ENCODE measurements at places on chromosomes 11 and 22.

DNA sequence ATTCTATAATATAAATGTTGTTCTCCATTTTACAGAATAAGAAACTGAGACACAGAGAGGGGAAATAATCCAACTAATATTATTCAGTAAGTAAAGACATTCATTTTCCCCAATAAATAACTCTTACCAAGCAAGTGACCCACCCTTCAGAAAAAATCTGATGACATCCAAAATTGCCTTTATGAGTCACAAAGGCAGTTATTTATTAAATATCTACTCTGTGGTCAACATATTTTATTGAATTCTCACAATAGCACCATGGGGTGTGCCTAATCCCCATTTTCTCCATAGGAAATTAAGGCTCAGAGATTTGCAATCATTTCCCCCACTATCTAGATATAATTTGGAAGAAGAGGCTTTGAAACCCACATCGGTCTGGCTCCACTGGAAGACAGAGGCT is 161.5 kb upstream of the ISX start:
- DNase-seq, result no peak

DNA sequence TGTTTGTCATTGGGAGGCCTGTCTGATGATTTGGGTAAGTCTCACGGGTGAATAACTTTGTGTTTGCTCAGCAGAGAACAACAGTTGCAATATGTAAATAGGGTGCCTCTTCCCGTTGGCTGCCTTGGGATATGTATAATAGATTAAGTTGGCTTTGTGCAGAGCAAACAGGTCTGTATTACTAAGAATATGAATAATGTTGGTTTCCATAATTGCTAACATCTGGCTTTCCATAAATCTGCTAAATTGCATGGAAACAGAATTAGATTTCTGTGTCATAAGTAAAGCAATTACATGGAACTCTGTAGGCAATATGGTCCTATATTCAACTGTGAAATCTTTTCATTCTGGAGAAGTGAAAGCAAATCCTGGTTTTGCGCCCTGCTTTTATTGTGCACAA is 636.0 kb upstream of the ANO5 start:
- DNase-seq, result no peak

- DNase-seq, result no peak
These were observed 71.2 kb upstream of the TBCEL start for GRCh38 chr11:120952461-120953434.

GRCh38 chr11:17117262-17117661 is 39.8 kb upstream of the RPS13 start:
- DNase-seq, result no peak

DNA sequence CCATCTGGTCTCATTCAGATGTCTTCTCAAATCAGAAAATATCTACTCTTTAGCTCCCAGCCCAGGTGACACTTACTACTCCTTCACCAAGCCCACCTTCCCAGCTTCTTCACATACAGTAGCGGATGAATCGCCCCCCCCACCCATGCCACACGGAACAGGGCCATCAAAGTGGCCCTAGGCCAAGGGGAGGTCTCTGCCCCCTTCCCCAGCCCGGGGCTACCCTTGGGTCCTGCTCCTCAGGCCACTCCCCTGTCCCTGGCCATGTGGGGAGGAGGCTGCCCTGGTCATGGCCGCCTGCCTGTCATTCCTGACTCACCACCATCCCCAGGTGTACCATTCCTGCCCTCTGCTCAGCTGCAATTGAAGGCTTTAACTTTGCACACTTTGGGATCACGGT is 142.8 kb downstream of the NECTIN1 start:
- DNase-seq, result no peak

GRCh38 chr22:25282671-25283561 is 63.5 kb downstream of the CRYBB2 start:
- no peak for DNase-seq

- DNase-seq, result no peak
These were observed 125.1 kb downstream of the ARHGAP20 start for GRCh38 chr11:110587129-110587528.

GRCh38 chr11:100004541-100004940 is 682.5 kb upstream of the ARHGAP42 start:
- no peak for DNase-seq

- no peak for DNase-seq
These were observed 40.1 kb downstream of the LDLRAD3 start for GRCh38 chr11:35983981-35984380.

DNA sequence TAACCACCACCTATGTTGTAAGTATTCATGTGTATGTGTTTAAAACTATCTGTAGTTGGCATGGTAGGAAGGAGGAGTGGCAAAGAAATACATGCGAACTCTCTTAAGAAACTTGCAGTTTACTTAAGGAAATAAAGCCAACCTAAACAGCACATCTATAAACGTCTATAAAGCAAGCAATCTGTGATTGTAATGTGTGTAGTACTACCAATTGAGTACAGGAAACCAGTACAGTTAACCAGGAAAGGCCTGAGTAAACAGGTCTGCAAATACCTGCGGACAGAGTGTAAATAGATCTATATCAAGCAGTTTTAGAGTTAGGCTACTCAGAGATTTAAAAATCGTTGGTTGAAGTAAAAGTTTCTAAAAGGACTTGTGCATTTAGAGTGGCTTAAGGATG is 59.5 kb upstream of the AMOTL1 start:
- DNase-seq, result no peak

- no peak for DNase-seq
These were observed 92.0 kb downstream of the TMPRSS5 start for GRCh38 chr11:113614097-113614496.

DNA sequence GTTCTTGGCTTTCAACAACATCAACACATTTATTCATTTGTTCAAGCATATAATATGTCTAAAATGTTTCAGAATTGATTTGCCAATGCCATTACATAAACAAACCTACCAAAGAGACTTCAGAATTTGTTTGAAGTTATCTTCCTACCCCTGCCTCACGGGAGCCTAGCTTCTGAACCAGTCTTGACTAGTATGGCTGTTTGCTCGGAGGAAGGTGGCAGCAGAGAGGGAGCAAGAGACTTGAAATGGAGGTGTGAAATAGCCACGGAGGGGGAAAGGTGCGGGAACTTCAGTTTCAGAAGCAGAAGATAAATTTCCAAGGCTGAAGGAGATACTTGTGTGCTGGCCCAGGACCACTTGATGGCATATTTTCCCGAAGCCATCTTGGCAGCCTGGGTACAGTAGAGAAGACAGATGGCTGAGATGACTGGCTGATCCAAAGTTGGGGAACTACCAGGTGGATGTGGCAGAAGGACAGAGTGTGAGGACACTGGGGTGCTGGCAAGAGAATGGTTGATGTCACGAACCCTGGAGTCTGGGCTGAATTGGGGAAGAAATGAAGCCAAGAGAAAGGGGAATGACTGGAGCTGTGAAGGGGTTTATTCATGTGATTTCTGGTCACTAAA is 14.0 kb upstream of the MTCH2 start:
- DNase-seq, result no peak

DNA sequence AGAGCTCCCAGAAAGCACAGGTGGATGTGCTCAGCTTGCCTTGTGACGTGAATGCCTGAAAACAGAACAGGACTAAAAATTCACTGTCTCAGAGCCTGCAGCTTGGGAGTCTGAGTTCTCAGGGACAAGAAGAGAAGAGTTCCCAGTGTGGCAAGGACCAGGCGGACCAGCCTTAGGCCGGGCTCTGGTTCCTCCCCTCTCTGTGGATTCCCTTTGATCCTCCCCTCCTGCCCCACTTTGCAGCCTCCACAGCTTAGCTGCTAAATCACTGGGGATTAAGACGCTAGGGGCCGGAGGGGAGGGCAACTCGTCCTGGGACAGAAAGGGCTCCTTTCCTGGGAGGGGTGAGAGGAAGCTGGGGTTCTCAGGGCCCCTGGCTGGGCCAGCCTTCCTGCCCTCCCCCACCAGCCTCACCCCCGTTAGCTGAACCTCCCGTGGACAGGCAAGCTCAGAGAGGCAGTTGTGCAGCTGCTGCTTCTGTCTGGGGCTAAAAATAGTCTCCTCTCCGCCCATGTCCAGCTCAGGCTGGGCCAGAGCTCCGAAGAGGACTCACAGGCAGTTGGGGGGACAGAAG is 29.9 kb upstream of the JAM3 start:
- DNase-seq, result no peak

GRCh38 chr22:21673534-21674321 is 7.9 kb downstream of the PPIL2 start:
- DNase-seq, result no peak

DNA sequence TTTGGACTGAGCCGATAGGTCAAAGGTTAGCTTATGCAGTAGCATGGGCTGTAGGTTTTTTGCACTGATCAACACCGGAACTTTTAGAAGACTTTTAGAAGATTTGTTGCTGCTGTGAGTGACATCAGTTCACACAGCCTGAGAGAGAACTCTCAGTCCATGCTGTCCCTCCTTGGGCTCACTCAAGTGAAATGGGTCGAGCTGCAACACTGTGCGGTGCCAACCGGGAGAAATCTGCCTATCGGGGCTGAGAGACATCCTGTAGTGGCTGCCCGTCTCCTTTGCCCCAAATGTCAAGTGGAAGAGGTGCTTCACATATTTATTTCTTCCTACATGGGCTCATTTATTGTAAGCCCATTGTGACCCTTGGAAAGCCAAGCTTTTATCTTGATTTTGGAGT is 170.2 kb downstream of the LDLRAD3 start:
- no peak for DNase-seq

DNA sequence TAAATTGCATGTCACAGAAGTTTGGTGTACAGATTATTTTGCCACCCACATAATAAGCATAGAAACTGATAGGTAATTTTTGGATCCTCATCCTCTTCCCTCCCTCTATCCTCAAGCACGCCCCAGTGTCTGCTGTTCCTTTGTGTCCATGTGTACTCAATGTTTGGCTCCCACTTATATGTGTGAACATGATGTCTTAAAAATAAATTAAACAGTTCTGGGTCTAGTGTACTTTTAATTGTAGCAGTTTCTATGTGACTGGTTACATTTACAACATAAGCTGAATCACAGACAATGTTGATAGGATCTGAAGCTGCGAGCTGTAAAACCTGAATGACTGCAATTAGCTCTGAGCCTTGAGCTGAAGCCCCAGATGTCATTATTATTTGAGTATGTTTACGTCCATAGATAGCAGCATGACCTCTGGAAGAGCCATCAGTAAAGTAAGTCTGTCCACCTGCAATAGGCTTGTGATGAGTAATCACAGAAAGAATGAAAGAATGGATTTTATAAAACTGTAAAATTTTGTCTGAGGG is 29.7 kb downstream of the OR10A6 start:
- no peak for DNase-seq

GRCh38 chr11:103920449-103920848 is 116.0 kb upstream of the DDI1 start:
- no peak for DNase-seq

DNA sequence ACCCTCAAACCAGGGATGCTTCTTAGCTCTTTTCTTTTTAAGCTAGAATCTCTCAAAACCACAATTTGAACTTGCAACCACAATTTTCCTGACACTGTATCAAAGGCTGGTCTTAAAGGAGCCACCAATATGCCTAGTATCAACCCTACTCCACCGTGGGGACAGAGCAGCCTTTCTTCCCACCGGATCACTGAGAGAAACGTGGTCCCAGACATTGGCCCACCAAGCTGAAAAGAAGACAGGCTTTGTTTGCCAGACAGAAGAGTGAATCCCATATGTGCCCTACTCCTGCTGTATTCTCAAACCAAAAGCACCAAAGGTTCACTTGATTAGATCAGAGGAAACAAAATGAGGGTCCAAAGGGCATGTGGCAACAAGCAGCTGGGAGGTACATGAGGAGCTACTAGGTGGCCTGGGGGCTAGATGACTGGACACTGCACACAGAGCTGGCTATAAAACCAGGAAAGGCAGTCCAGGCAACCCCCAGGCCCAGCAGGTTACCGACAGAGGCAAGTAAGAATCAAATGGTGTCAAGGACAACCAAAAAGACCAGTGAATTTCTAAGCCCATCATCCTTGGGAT is 3.6 kb upstream of the VWCE start:
- no peak for DNase-seq

- no peak for DNase-seq
These were observed 12.8 kb upstream of the SORL1 start for GRCh38 chr11:121439337-121439736.

GRCh38 chr11:116162086-116162885 is 610.5 kb downstream of the BUD13 start:
- no peak for DNase-seq

GRCh38 chr11:88657076-88657738 is 319.7 kb upstream of the CTSC start:
- no peak for DNase-seq

- no peak for DNase-seq
These were observed 85.0 kb upstream of the CRYBB3 start for GRCh38 chr22:25114369-25115362.
